ENCODE measurements at places on chromosomes 12 and 14. TPM values are rescaled to one million over a fixed set of nuclear protein-coding genes. Genes with fewer than 3 reads are reported as not detected.

The BORCS5 gene
- polyA plus RNA-seq = 12.2 TPM

The RNASE2 gene
- polyA plus RNA-seq = not detected

The YLPM1 gene
- polyA plus RNA-seq = 19.7 TPM

The TAS2R46 gene
- not detected for polyA plus RNA-seq

The NYNRIN gene
- 5.3 TPM for polyA plus RNA-seq

The TAS2R9 gene
- polyA plus RNA-seq = not detected

The CLEC4D gene
- polyA plus RNA-seq = not detected

The MYBPC1 gene
- not detected for polyA plus RNA-seq

The SCFD1 gene
- 43.2 TPM for polyA plus RNA-seq

The MDGA2 gene
- polyA plus RNA-seq = 0.02 TPM

The IL23A gene
- polyA plus RNA-seq = 0.55 TPM

The TWF1 gene
- 67.0 TPM for polyA plus RNA-seq

GRCh38 chr12:56288705-56289387 lies 11.3 kb downstream of the CS start:
- no peak for DNase-seq

GRCh38 chr14:28782301-28782700 lies 15.7 kb downstream of the FOXG1 start:
- DNase-seq = no peak

DNA sequence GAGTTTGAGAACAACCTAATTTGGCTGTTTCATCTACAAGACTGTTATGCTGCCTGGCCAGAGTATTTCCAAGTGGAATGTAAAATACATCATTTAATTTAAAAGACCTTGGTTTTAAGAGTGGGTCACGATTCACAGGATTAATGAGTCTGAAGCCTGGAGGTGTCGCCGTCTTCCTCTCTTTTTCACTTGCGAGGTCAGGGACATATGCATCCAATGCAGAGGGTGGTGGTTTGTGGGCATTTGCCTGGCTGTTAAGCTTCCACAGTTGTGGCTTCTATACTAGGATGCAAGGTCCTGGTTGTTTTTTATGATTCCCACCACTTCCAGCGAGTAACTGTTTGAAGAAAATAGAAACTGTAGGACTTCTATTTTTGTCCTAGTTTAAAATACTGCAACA lies 22.8 kb upstream of the RASSF3 start:
- no peak for DNase-seq

DNA sequence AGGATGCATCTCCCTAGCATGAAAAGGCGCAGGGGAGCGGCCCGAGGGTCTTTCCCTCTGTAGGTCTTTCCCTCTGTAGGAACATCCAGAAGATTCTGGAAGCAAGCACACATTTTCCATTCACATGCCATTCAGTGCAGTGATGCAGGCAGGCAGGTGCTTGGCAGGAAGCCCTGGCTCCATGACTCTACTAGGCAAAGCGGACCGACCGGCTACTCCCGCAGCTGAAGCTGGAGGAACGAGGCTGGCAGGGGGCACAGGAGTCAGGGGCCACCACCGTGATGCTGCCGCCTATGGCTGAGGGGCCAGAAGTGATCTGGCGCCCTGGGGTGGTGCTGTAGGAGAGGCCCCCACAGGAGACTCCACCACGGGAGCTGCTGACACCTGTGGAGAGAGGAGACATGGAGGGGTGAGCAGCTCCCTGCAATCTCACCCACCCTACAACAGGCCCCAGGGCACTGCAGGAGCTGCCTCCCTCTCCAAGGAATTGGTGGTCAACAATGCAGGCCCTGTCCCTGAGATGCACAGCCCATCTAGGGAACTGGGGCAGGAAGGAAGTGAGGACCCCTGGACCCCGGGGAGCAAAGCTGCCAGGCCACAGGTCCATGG lies 6.5 kb downstream of the KRT85 start:
- no peak for DNase-seq

DNA sequence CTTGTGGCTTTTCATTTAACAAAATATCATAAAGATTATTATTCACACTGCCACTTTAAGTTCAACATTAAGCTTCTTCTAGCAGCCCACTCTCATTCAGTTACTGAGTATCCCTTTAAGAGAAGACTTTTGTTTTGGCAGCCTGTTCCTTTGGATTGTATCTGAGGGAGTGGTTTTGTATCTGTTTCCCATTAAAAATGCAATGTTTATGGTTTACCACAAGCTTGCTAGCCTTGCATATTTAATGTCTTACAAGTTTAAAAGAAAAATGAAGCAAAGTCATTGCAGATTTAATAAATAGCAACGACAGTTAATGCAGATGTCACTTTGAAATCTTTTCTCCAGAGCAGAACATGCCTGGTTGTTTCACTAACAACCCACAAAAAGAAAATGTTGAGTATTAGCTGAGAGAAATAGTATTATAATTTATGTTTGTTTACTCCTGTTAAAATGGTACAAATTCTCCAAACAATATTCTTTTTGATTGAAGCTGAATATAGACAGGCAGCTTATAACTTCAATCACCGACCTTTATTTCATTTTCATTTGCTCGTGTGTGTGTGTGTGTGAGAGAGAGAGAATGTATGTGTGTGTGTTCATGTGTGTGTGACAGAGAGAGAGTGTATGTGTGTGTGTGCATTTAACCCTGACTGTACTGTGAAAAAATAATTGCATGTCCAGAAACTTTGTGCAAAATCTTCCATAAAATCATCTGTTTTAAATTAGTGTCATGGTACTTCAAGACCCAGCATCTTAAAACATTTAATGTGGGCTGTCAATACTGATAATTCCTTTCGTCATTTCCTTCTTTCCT lies 1.8 kb downstream of the DCN start:
- DNase-seq = peak; percentile 78

GRCh38 chr14:88129306-88130056 lies 124.5 kb downstream of the GPR65 start:
- DNase-seq = peak; percentile 23

DNA sequence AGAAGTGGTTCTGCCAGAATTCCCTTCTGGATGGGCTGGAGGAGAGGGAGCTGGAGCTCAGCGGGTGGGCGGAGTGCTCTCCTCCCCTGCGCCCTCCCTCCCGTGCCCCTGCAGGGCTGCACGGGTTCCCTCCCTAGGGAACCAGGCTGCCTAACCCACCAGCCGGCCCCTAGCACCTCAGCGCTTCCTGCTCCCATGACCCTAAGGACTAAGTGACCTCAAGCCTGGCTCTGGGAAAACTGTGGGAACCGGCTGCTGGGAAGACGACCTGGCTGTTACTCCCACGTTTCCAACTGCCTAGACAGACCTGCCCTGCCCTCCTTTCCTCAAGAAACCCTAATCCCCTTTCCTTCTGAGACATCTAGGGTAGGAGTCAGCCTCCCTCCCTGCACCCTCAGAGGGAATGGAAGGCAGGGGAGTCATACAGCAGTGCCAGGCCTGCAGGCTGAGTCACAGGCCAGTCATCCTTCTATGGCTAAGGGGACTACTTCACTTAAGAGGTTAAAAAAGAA lies 31.5 kb downstream of the SLC6A12 start:
- DNase-seq = peak; percentile 93

DNA sequence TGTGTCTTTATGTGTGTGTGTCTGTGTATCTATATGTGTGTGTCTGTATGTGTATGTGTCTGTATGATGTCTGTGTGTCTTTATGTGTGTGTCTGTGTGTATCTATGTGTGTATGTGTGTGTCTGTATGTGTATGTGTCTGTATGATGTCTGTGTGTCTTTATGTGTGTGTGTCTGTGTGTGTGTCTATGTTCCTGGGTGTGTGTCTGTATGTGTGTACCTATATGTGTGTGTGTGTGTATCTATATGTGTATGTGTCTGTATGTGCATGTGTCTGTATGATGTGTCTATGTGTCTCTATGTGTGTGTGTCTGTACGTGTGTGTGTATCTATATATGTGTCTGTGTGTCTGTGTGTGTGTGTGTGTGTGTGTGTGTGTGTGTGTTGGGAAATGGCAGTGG lies 19.0 kb upstream of the CD9 start:
- DNase-seq = no peak

- peak; percentile 37 for DNase-seq
These were observed 635 bp downstream of the LTA4H start for GRCh38 chr12:96034621-96035282.

DNA sequence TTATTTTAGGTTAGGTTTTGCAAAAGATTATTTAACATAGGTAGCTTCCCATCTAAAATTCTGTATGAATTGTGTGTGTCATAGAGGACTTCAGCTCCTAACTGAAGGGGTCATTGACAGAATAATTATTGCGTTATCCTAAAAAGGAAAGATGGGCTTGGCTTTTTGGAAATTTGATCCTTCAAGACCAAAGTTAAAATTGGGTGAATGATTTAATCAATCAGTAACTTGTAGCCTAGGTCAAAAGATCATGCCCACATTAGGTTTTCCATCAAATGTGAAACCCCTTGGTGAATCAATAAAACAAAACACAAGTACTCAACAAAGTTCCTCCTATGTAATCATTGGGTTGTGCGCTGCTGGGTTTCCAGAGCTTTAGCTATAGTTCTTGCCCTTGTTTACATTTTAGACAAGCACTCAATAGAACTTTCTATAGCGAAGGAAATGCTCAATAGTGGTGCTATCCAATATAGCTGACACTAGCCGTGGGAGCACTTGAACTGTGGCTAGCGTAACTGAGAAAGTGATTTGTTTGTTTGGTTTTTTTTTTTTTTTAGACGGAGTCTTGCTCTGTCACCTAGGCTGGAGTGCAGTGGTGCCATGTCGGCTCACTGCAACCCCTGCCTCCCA lies 37.6 kb upstream of the ARHGAP5 start:
- DNase-seq = no peak

DNA sequence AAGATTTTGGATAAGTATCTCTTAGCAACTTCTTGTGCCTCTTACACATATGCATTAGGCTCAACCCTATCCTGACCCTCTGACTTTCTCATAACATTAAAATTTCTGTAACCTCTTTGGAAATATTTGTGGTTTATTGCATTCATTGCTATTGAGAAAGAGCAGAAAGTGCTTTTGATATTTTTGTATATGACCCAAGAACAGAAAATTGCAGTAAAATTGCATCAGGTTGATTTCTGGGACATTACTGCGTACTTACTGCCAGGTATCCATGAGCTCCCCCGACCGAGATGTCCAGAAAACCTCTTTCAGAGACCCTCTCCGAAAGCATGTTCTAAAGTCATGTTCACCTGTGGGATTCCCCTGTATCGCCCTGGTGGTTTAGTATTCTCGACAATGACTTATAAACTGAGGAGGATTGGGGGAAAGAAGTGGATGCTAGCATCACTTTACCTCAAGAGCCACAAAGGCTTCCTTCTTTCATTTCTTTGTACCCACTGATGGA lies 14.5 kb upstream of the IL22 start:
- peak; percentile 88 for DNase-seq

- DNase-seq = no peak
These were observed 11.1 kb downstream of the PLBD2 start for GRCh38 chr12:113369391-113369985.

GRCh38 chr12:24038211-24038997 lies 88.9 kb upstream of the SOX5 start:
- DNase-seq = no peak

DNA sequence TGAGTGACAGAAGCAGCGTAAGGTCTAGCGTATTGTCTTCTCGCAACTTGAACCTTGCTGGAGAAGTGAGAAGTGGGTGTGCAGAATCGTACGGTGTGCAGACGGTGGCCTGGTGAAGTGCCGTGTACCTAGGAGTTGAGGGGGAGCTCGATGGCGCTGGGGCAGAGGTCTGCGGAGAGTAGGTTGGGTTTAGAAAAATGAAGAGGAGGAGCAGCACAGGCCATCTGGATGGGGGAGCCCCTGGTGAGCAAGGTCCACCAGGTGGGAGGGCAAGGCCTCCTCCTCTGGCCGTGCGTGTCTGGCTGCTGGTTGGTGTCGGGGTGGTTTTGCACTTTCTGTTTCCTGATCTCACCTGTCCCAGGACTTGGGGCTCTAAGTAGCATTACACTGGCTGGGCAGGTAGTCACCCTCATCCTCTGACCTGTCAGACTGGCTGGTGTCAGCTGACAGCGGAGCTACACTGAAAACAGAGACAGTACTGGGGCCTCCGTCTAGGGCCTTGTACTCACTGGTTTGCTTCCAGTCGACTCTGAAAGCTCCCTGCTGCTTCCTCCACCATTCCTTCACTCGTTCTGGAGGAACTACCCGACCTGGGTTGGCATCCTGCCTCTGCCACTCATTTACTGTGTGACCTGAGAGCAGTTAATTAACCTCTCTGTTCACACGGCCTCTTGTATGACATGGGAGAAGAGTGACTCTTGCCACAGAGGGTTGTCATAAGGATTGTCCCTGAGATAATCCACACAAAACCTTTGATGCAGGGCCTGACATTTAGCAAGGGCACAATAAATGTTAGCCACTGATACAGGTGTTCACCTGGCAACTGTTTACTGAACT lies 228.3 kb downstream of the SLC41A2 start:
- no peak for DNase-seq

DNA sequence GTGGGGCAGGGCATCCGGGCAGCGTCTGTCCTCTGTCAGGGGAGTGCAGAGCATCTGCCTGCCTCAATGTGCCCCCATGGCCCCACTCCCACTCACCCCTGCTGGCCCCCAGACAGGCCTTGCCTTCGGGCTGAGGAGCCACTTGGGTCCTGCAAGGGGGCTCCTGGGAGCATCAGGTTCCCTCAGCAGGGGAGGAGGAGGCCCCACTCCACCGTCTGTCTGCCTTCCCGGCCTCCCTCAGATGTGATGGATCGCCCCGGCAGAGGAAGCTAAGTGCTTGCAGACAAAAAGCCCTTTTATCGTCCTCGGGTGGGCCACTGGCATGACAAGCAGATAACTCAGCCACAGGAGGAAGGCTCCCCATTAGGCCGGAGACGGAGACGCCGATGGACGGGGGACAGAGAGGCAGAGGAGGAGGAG lies 35.1 kb downstream of the NCOR2 start:
- DNase-seq = no peak

GRCh38 chr12:23536293-23536692 lies 413.2 kb downstream of the SOX5 start:
- DNase-seq = no peak

DNA sequence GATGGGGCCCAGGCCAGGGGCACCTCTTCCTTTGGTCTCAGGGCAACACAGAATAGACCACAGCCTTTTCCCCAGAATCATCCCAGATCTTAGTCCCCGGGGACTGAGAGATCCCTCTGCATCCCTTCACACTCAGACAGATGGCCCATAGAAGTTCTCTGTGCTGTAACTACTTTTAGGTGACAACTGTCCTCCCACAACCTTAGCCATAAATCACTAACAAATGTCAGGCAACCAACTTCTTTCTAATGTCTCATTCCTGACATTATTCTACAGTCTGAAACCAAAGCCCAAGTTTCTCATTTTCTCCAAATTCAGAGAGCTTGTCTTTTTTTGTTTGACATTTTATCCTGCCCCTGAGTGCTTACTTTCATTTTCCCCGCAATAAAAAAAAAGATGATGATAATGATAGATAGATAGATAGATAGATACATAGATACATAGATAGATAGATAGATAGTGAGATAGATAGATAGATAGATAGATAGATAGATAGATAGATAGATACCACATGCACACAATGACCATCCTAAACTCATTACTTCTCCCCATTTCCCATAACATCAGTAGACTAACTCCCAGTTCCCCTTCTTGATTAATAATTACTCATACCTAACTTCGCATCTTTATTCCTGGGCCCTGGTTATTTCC lies 28.6 kb downstream of the DUSP6 start:
- no peak for DNase-seq

- DNase-seq = no peak
These were observed 252.9 kb downstream of the DPF3 start for GRCh38 chr14:72640911-72641485.

- DNase-seq = no peak
These were observed 479.8 kb downstream of the BCAT1 start for GRCh38 chr12:24469089-24469488.
